ENCODE measurements at places on chromosomes 2 and 18.
A peak's percentile ranks its signal among the peaks of the same experiment; 100 is the strongest.

GRCh38 chr18:3306391-3306790, 44.5 kb downstream of the MYL12B start:
- DNase-seq, result no peak

DNA sequence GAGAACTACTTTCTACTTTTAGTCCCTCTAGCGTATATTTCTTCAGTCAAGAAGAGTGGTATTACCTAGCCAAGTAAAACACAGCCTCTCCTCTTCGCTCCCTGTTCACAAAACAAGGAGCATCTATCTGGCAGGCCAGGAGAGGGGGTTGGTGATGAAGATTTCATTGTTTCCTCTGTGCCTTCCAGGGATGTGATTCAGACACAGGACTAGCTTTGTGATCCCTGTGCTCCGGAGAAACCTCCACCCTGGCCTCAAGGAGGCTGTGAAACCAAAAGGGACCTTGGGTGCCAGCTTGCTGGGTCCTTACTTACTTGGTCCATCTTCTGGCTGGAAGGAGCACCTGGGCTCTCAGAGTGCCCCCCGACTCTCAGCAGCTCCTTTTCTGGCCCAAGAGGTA, 5.7 kb downstream of the RHOB start:
- DNase-seq, result no peak

- no peak for DNase-seq
Observed at GRCh38 chr2:182359027-182359989, 67.5 kb downstream of the PDE1A start.

GRCh38 chr2:233264667-233265066, 13.2 kb downstream of the ATG16L1 start:
- DNase-seq, result no peak

GRCh38 chr2:80105015-80105640, 199.4 kb downstream of the LRRTM1 start:
- no peak for DNase-seq

GRCh38 chr2:149994057-149994728, 406.6 kb upstream of the MMADHC start:
- no peak for DNase-seq

DNA sequence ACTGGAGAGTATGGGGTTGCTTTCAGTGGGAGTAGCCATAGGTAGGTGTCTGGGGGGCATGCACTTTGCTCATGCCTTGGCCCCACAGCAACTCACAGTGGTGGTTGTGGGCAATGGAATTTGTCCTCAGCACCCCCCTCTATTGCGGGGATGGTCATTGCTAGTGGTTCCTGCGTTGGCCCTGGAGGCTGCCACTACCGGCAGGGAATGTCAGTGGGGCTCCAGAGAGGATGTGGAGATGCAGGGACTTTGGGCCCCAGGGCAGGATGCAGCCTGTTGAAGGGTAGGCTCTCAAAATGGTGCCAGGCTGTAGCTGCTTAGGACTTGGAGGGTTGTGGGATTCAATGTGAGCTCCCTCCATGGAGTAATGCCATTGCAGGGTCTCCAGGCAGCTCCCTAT, 125.0 kb downstream of the XRCC5 start:
- no peak for DNase-seq

DNA sequence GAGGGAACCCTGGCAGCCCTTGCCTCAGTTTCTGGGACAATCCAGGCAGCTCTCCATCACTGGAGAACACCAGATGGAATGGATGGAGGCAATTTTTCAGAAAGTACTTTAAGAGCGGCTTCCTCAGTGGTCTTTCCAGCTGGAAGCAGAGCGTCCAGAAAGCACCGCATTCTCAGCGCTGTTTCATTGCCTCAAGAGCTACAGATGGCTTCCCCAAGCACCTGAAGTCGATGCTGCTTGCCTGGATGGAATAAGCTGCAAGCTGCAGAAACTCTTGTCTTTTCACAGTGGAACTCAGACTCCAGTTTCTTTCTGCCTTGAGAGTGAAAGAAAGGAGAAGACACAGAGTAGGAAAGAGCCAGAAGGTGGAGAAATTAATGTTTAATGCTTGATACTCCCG, 766.9 kb downstream of the TDRD15 start:
- DNase-seq, result no peak

DNA sequence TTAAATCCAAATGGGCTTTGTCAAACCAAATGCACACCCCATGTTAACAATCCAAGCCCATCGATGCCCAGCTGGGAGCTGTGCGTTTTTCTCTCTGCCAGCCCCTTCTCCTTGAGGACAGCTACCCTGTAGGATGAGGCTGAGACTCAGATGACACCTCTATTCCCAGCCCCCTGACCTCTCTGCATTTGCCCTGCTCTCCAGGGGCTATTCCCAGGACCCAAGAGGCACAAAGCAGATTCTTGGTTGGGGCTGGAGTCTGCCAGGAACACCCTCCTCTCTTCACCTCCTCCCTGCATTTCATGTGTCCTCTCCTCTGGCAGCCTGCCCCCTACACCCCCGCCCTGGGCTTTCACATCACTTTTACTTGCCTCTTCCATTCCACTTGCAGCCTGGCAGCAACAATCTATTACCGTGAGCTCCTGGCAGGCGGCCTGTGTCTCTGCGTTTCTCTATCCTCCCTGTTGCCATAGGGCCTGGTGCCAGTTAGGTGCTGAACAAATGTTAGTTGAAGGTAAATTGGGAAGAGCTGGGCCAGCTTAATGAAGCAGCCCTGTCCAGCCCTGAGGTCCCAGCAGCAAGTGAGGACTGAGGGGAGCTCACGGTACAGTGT, 51.8 kb downstream of the ADD2 start:
- no peak for DNase-seq

GRCh38 chr2:131801210-131801744, 273.6 kb downstream of the CCDC74A start:
- DNase-seq, result no peak

DNA sequence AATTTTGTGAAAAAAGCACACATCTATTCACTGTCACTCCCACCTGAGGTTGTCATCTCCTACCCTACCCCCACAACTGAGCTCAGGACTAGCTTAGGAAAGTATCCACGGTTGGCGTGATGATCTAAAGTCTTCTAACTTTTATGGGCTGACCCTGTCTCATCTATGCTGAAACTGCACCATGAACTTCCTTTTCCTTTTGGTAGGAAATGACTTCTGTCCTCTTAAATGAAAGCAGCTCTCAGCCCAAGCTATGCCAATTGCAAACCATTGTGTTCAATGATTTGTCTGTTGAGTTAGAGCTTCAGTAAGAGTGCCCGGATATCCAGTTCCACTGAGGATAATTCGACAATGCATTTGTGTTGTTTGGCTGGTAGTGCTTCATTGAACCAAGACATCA, 52.7 kb downstream of the ARHGAP25 start:
- DNase-seq, result peak; percentile 53

GRCh38 chr2:46855805-46856204, 59.8 kb downstream of the MCFD2 start:
- no peak for DNase-seq

DNA sequence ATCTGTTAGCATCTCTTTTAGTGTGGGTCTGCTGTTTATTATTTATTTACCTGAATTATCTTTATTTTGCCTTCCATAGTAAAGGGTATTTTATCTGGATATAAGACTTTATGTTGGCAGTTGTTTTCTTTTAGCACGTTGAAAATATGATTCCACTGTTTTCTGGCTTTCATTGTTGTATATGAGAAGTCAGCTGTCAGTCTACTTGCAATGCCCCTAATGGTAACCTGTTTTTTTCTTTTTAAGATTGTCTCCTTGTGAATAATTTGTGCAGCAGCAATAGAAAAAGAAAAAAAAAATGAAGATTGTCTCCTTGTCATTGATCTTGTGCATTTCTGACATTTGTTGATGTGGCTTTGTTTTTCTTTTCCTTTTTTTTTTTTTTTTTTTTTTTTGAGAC, 27.2 kb downstream of the SNED1 start:
- DNase-seq, result no peak

DNA sequence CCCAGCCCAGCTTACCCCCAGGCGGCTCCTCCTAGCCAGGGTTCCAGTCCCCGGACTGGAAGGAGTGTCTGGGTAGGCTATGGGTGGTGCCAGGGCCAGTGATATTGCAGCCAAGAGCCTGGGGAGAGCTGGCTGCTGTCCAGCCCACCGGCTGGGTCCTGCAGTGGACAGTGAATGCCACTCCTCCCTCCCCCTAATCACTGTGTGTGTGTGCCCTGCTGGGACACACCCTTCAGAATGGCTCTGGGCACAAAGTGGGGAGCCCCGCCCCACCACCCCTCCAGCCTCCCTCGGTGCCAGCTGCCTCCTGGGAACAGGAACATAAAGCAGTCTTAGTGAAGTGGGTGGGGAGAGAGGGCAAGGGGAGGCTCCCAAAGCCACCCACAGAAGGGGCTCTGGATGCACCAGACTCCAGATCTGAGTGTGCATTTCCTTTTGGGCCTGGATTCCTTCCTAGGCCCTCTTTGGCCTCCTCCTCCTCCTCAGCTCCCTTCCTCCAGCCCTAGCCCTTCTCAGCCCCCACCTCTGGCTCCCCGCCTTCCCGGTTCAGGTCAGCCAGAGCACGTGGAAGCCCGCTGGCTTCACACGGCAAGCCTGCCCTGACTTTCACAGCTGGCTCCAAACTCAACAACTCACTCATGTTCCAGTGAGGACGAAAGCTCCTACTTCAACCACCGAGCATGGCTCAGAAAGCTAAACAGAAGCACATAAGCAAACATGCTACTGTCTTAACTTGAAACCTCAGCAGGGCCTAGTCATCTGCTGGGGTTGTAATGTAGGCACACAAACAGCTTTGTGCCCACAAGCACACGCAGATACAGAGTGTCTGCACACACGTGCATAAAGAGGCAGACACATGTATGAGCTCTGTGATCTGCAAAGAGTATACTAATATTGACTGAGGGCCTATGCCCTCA, 209.2 kb upstream of the SMAD2 start:
- DNase-seq, result peak; percentile 14

GRCh38 chr18:54149078-54149697, 75.3 kb downstream of the MBD2 start:
- peak; percentile 33 for DNase-seq

DNA sequence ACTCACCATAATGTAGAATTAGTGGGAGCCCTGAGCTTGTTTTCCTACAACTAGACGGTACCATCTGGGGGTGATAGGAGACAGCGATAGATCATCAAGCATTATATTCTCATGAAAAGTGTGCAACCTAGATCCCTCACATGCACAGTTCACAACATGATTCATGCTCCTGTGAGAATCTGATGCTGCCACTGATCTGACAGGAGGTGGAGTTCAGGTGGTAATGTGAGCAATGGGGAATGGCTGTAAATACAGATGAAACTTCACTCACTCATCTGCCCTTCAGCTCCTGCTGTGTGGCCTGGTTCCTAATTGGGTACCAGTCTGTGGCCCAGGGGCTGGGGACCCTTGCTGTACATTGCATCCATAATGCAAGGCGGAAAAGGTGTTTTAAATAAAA, 60.7 kb downstream of the USP34 start:
- no peak for DNase-seq

DNA sequence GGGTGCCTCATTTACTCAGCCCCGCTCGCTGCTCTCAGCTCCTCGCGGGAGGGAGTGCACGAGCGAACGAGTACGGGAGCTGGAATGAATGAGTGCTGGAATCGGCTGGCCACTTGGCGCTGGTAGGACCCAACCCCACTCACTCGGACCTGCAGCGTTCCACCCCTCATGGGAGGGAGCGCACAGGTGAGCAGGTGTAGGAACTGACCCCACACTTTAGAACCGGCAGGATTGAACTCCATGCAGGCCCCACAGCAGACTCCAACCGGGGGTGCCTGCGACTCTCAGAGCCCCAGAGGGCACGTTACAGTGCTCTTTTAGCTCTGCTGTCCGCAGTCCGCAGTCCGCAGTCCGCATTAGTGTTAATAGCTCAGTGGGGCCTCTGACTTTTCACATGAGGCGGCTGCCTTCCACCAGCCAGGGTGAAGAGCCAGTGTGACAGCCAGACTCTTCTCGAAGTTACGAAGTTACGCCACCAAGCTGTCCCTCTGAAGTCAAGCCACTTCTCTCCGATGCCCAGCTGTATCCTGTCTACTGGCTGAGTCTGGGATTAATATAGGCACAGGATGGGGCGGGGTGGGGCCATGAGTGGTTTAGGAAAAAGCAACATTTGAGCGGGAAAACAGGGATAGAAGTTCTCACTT, 102.7 kb upstream of the ARHGAP15 start:
- DNase-seq, result peak; percentile 42

- no peak for DNase-seq
Observed at GRCh38 chr2:127575185-127575765, 39.8 kb downstream of the MYO7B start.

DNA sequence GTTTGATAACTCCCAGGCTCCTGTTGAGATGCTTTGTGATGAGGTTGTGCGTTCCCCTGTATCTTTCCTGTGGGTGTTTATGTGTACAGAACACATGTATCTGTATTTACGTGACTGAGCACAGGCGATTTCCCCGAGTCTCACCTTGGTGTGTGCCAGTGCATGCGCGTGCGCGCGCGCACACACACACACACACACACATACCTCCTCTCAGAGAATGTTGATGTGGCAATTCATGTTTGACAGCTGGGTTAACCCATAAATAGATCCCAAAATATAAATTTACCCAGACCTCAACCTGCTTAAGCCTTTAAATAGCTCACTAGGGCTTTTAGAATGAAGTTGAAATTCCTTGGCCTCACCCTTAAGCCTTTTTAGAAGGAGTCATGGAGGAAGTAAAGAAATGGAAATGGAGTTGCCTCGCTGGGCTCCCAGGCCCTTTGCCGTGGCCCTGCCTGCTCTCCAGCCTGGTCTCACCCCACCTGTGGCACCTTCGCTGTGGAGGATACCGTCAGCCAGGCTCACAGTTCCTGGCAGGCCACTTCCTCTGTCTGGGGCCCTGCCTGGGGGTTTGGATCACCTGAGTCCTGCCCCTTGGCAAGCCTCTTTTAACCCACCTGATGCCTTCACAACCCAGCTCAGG, 20.3 kb downstream of the AGAP1 start:
- no peak for DNase-seq

DNA sequence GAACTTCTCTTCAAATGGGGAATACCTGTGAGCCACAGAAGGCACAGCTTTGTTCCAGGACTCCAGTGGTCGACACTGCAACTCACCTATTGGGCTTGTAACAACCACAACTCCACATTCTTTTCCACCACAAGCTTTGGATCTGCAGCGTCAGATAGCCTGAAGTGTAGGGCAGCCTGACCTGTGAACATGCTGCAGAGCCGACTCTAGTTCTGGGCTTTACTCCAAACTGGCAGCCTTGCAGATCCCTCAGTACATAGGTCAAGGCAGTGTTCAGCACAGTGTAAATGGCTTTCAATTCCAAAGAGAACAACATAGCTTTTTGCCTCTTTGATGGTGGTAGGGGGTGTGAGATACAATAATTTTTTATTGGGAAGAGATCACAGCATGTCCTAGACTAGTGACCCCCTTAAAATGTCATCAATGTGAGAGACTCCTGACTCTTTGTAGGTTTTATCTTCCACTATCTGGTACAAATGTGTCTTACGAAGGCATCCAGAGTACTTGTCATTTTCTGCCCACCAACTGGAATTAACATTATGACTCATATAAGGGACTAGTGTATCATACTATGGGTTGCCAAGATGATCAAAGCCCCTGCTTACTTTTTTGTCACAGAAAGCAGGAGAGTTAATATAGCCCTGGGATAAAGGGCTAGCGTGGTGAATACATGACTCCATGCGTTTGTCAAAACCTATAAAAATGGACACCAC, 149.8 kb downstream of the COPS8 start:
- no peak for DNase-seq
